H7 (cell line): ENCODE measurements at places on chromosomes 6 and 20.

GRCh38 chr20:1830240-1830639 lies 65.0 kb upstream of the SIRPA start:
- peak; percentile 44 for DNase-seq

- no peak for DNase-seq
Observed at GRCh38 chr6:47135772-47136171, 93.6 kb upstream of the ADGRF1 start.

DNA sequence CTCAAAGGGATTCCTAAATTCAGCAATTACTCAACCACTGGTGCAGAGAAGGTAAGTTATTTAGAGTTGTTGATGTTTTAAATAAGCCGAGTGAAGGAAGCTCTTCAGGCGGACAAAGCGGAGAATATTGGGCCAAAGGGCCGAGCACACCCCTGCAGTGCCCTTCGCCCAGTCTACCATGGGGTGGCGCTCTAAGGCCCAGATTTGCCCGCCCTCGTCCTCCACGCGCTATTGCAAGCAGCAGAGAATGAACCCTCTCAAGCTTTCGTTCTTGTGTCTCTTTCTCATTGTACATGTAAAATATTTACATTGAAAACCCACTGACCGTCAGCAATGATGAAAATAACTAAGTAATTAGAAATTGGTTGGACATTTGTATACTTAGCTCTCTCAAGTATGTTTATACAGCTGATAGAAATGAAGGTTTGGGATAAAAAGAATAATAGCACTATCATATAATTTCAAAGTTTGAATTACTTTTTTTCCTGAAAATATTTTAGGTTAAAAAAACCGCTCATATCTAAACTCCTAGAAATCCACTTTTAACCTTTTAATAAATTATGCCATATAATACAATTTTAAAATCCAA lies 195.0 kb upstream of the CEP162 start:
- peak; percentile 30 for DNase-seq

DNA sequence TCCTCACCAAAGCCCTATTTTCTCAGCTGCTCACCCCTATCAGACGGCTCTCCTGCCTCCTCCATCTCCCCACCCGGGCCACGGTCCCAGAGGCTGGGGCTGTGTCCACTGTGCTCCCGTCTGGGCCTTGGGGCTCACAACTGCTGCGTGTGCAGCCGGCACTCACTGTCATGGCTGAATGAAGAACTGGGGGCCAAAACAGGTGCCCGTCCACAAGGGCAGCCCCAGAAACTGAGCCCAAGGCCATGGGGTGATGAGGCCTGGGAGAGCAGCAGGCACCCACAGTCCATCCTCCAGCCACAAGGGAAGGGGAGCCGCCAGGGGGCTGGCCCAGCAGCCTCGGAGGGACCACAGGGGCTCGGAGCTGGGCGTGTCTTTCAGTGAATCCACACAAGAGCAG lies 159.5 kb downstream of the DLL1 start:
- peak; percentile 44 for DNase-seq

GRCh38 chr20:25622450-25623224 lies 1.2 kb downstream of the NANP start:
- no peak for DNase-seq

DNA sequence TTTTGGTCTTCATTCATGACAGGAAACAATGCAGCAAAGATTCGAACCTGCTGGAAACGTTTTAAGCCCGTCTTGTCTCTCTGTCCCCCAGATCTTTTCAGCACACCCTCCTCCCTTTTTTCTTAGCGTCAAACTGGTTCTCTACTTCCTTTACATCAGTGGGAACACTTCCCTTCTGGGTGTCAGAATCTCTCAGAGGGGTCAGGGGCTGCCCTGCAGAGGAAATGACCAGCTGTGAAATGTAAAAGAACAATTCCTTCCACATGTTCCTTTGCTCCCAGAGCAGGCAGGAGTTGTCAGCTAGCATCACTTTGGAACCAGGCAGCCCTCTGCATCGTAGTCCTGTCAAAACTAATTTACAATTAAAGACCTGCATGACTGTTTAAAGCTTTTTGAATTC lies 619.0 kb downstream of the TFAP2A start:
- DNase-seq, result no peak

- no peak for DNase-seq
Observed at GRCh38 chr20:38248133-38248532, 12.4 kb downstream of the KIAA1755 start.

- DNase-seq, result no peak
Observed at GRCh38 chr6:125507987-125508655, 206.4 kb upstream of the HDDC2 start.

GRCh38 chr20:7136886-7137285 lies 369.4 kb downstream of the BMP2 start:
- DNase-seq, result no peak

DNA sequence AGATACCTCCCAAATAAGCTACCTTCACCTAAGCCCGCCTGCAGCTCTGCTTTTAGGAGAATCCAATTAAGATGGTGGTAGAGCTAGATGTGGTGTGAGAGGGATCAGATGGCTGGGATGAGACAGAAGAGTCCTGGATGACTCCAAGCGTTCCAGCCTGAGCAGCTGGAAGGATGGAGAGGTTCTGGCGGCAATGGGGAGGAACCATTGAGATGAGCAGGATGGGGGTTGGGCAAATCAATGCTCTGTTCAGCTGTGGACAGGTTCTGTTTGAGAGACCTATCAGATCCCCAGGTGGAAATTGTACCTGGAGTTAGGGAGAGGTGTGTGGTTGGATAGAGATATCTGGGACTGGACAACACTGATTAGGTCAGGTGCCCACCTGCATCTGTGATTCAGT lies 23.0 kb downstream of the PHACTR3 start:
- DNase-seq, result no peak

DNA sequence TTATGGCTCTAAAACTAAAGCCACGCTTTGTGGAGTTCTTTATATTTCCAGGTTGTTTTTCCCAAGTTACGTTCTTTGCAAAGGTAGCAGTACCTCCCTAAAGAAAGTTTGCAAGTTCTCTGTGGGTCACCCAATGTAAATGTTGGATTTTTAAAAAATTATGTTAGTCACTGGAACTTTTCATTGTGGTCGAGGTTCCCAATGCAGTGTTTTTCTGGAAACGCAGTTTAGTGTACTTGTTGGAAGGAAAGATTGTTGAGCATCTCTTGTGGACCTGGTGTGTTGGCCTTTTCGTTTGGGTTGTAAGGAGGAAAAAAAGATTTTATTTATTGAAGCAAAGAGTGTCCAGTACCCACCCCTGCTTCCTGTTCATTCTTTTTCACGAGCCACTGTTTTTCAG lies 1.4 kb downstream of the TOP1 start:
- DNase-seq, result no peak

DNA sequence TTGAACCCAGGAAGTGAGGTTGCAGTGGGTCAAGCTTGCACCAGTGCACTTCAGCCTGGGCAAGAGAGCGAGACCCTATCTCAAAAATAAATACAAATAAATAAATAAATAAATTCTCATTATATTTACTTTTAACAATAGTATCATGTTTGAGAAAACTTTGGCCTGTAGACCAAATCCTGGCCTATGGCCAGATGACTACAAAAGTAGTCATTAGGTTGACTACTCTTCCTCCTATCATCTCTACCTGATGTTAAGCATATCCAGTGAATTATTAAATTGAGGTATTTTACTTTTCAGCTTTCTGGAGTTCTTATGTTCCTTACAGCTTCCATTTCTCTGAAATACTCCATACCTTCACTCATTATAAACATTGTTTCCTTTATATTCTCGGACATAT lies 280.6 kb downstream of the LAMA2 start:
- no peak for DNase-seq

DNA sequence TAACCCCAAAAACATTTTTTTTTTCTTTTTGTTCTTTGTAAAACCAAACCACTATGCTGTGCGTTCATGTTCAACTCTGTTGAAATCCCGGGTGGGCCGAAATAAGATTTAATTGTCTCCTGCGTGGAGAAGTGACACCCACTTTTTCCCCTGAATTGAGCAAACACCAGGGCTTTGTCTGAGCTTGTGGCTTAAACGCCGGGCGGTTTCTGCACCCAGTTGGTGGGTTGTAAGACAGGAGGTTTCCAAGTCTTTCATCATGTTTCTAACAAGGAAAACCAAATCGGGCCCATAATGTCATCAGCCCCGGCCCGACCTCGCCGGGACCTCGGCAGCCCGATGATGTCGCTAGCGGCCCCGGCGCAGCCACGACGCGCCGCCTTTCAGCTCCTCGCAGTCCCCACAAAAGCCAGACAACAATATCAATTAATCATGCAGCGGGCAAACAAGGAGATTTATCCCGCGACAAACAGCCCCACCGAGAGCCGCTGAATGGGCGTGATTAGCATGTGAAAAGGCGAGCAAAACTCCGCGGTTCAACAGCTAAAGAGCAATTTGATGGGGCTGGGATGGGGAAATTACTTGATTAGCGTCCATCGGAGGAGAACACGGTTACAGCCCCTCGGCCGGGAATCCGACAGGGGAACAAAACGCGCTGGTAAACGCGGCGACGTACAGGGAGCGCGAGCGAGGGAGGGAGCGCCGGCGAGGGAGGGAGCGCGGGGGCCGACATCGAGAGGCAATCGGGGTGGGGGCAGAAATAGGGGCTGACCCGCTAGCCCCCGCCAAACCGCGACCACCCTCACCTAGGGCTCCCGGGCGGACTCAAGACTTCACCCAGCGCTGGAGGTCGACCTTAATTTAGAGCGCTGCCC lies 5.3 kb downstream of the LINC00237 start:
- DNase-seq, result peak; percentile 81

DNA sequence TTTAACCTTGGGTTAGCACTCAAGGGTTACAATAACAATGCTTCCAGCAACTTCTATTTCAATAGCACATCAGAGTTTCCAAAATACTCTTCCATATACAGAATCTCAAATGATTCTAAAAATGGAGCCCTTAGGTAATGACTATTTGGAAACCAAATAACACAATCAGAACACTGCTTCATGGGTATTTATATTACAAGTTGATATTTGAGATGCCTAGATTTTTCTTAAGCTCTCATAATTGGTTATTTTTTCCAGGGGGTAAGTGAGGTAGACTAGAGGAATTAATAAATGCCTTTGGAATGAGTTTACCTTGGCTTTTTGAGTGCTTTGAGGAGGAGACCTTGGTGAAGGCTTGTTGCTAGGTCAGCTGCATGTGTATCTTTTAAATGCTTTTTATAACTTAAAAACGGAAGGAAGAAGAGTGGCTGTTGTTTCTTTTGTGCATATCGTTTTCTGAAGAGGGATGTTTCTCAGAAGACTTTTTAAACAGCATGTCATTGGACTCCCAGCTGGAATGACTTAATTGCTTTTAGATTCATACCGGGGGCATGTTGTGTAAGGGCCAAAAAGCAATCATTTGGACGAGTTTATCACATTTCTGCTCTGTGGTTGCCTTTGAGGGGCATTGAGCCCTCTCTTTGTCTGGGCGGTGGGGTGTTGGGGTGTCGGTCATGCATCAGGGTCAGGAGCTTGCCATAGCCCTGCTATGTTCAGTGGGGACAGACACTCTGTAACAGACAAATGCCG lies 186.0 kb downstream of the DTNBP1 start:
- DNase-seq, result no peak

DNA sequence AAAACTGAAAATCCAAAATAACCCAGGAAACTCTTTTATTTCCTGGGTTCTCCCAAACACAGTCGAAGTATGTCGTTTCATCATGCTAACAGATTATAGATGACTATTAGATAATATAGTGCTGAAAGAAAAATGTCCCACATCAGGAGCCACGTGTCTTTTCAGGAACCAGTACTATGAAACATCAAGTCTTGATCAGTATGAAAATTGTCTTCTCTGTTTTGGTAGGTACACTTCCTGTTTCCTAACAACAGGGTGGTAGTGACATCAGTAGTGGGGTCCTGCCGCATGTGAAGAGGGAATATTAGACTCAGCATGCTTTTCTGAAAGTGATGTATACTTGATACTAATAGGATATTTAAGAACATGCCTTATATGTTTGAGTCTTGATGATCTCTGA lies 136.7 kb downstream of the HIVEP1 start:
- no peak for DNase-seq

DNA sequence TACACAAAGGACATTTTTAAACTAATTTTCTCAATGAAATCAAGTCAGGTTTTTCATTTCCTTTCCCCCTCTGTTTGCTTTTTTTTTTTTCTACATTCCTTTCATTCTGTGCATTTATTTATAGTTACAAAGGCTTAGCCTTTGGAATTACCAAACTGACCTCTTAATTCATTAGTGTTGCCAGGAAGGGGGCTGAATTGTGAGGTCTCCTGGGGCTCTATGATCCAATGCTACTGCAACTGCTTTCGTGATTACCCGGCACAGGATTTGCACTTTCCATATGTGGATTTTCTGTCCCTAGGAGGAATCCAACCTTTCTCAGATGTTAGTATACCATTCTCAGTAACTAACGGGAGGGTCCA lies 35.3 kb downstream of the NEDD9 start:
- no peak for DNase-seq

DNA sequence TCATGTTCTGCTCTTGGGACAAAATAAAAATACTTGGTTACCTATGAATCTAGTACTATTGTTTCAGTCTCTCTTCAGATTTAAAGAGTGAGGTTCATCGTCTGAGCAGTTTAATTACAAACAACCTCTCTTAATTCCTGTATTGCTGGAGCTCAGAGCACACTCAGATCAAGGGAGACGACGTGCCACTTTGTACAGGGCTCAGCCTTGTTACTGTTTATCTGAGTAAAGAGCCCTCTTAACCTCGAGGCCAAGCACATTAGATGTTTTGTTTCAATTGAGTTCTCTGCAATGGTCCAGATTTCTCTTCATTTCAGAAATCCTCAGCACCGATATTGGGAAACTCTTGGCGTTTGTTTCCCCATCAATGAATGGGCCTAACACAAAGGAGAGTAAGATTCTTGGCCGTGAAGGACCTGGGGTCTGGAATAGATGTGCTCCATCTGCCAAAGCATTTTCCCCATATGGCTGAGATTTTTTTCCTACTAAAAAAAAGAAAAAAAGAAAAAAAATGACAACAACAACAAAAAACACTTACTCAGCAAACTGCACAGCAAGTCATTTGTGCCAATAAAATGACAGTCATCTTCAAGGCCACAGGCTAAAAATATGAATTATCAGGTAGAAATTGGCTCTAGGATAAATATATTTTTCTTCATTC lies 82.6 kb upstream of the CCN6 start:
- DNase-seq, result no peak

GRCh38 chr6:114524081-114524480 lies 181.3 kb upstream of the HS3ST5 start:
- no peak for DNase-seq

GRCh38 chr20:50450881-50451752 lies 59.1 kb upstream of the PTPN1 start:
- peak; percentile 48 for DNase-seq

DNA sequence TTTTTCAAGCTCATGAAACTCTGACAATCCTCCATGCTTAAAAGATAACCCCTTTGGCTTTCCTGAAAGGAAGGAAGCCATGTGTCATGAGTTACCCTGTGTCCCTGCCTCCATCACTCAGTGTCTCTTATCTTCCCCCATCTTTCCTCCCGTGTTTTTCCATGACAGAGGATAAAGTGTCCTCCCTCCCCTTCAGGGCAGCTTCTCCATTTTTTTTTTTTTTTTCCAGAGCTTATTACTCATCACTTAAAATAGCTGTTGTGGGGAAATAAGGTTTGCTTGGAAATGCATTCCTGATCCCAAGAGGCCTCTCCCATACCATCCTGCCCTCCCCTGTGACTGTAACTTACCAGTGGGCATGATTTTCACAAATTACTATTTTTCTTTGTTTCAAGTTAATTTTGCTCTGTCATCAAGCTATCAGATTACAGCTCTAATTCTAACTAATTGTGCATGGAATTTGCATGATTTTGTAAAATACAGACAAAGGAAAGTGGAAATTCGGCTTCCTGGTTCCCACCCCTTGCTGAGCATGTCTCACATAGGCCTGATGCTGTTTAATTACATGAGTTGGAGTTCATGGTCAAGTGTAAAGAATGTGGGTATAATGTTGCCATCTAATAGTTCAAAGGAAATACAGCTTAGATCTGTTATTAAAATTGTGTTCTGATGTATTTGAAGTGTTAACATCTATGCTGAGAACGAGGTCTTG lies 614.5 kb upstream of the FLRT3 start:
- DNase-seq, result no peak
